ENCODE measurements at places on chromosomes 7 and 10.

DNA sequence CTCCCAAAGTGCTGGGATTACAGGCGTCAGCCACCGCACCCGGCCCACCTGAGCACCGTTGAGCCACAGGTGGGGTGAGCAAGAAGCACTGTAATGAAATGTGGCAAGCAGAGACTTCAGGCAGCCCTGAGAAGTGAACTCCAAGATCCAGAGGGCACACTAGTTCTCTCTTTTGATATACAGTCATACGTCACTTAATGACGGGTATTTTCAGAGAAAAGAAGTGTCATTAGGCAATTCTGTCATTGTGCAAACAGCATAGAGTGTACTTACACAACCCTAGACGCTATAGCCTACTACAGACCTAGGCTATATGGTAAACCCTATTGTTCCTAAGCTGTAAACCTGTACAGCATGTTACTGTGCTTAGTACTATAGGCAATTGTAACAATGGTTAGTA lies 7.9 kb downstream of the PANK1 start:
- no peak for DNase-seq

- no peak for DNase-seq
Measured at GRCh38 chr7:127158659-127159058, 94.1 kb downstream of the GRM8 start.

GRCh38 chr10:51886438-51887068 lies 187.2 kb upstream of the CSTF2T start:
- no peak for DNase-seq

- DNase-seq = no peak
Measured at GRCh38 chr7:1269336-1269890, 36.7 kb downstream of the UNCX start.

DNA sequence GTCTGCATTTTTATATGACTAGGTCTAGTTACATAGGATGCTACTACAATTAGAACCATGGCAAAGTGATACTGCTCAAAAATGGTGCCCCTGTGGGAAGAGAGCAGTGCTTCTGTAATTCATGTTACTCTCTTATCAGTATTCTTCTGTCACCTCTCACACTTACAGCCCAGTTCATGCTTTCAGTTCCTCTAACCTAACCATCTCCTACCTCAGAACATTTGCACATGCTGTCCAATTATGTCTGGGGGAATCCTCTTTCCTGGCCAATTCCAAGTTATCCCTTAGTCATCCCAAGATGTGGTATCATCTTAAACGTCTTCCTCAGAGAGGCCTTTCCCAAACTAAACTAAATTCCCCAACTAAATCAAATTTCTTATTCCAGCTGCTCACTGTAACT lies 190.2 kb downstream of the RELN start:
- DNase-seq = no peak

- DNase-seq = no peak
Measured at GRCh38 chr7:19930851-19931250, 157.4 kb upstream of the TMEM196 start.

- no peak for DNase-seq
Measured at GRCh38 chr10:92291616-92291865, 574 bp downstream of the MARCHF5 start.

DNA sequence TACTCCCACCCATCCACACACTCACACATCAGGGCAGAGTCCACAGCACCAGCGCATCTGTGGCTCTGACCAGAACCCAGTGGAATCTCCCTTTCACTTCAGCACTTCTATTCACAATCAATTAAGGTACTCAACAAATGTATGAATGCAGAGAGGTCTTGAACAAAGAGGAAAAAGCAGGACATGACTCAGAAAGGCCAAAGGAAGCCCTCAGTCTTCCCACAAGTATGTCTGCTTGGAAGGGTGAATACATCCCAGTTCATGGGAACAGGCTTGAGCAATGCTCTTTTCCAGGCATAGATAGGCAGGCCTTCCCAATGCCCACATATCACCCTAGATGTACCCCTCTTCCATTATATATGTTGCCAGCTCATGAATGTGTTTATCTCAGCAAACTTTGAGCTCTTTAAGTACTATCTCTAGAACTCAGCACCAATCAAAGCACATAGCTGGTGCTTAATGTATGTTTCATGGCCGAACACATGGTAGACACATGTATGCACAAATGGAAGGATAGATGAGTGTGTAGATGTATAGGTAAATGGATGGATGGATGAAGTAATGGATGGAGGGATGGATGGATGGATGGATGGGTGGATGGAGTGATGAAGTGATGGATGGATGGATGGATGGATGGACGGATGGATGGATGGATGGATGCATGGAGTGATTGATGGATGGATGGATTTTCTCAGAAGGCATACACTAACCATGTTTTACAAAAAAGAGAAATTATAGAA lies 507.6 kb downstream of the GRID1 start:
- no peak for DNase-seq

DNA sequence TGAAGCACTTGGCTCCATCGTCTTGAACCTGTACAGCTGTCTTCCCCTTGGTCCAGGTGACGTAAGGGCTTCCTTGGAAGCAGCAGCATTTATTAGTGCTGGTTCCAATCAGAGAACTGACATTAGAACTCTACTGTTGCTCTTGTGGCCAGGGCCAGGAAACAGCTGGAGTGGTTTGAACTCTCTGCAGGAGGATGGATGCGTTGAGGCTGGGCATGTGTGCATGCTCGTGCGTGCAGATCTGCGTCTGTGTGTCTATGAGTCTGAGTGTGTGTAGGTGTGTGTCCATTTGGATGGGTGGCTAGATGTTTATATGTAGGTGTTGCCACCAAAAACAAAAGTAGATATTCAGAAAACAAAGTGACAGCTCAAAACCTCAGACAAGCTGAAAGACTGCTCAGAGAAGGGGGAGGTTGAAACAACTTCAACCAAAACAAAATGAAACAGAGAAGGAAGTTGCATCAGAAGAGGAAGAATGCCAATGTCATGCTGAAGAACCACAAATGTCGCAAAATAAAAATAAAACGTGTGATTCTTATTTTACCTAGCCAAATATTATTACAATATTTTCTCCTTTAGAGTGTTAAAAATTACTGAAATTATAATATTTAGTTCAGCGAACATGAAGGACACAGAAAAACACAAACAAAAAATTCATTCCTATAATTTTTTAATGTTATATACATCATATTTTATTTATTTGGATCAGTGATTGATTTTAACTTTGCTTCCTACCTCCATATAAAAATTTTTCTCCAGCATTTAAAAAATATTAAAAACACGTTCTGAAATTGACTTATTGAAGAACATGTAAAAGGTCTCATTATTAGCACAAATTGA lies 96.1 kb upstream of the MKLN1 start:
- DNase-seq = no peak

DNA sequence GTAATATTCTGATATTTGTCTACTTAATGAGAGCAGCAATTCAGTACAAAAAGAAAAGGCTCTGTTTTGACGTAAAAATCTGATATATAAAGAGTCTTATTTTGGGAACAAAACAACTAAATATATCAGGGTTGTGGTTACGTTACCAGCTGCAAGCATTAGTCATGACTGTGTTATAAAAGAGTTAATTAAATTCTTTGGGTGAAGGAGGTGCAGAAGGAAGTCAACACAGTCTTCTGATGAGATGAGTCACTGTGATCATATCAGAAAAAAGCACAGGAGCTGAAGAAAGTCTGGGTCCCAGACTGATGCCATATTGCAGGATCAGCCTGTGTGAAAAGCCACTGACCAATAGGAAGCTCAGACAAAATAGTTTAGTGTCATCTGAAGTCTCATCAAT lies 234.3 kb upstream of the TEX47 start:
- no peak for DNase-seq
